ENCODE measurements at places on chromosomes 2 and 18.

- DNase-seq: no peak
Observed at GRCh38 chr18:9637036-9637767, 22.8 kb upstream of the PPP4R1 start.

GRCh38 chr2:229798446-229799155 lies 84.2 kb upstream of the DNER start:
- no peak for DNase-seq

- DNase-seq: no peak
Observed at GRCh38 chr2:10831400-10831985, 18.9 kb upstream of the PDIA6 start.

DNA sequence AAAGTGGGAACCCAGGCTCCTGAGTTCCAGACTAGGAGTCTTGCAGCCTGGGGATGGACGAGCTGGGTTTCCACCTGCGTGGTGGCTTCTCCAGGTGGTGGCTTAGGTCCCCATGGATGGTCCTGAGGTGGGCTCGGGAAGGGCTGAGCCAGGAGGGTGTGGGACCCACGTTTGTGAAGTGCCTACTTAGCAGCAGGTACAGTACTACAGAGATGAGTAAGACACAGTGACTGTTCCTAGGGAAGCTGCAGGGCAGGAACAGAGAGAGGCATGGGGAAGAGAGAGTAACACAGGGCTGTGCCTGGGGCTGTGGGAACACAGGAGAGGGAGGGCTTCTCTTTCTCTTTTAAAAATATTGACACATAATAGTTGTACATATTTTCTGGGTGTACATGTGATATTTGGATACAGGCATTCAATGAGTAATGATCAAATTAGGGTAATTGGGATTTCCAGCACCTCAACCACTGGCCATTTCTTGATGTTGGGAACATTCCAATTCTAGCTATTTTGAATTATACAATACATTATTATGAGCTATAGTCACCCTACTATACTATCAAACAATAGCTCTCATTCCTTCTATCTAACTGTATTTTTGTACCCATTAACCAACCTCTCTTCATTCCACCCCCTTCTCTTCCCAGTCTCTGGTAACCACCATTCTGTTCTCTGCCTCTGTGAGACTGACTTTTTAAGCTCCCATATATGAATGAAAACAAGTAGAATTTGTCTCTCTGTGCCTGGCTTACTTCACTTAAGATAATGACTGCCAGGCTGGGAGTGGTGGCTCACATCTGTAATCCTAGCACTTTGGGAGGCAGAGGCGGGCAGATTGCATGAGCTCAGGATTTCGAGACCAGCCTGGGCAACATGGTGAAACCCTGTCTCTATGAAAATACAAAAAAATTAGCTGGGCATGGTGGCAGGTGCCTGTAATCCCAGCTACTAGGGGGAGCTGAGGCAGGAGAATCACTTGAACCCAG lies 15.0 kb downstream of the TOGARAM2 start:
- DNase-seq: no peak

DNA sequence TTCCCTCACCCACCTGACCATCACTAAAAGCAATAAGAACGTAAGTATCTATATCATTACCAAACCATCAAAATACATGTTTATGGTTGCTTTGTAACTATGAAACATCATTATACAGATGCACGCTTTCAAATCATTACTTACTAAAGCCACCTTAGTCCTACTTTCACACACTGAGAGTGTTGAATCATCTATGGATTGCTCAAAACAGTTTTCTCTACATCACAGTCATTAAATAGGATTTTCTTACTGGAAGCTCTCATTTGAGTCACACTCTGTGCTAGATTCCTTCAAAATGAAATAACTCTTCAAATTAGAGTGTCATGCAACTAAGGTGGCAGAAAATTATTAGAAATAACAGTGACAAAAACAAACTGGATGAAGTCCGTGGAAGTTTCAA lies 878.4 kb downstream of the CPS1 start:
- no peak for DNase-seq

DNA sequence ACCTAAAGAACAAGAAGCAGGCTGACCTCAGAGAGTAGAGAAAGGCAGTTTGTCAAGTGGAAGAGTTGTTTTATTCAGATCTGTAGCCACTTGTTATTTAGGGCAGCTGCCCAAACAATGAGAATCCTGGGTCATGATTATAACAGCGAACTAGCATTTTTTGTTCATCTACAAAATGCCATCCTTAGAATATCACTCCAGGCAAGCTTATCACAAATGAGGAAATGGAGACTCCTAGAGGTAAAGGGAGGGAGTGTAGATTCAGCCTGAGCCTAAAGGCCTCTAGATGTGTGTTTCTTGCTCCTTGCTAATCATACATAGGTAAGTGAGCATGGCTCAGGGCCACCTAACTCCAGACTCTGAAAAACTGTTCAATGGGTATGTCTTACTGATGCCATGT lies 126.1 kb downstream of the HNMT start:
- DNase-seq: peak; percentile 2

DNA sequence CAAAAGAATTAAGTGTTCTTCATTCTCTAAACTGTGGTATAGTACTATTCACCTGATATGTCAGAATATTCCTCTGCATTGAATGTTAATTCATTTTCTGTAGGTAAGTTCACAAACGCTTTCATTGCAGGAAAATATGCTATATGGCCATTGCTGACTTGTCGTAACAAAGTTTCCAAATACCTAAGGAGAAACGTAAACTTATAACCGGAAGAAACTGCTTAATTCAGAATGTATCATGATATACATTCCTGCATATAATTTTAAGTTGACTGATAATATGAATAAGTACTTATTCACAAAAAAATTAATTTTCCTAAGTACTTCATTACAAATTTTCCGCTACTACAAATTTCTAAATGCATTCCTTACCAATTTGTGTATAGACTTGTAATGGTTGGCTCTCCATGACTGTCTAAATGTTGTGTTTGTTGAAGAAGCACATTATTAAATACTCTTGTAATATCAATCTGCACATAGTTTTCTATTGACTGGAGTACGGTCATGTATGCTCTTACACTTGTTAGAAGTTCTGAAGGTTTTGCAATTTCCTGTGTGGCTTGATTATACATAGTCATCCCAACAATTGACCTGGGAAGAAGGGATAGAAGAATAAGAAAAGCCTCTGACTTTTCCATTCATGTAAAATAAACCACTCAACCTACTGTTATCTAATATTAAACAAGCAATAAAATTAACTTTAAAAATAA lies 85.4 kb downstream of the NCKAP1 start:
- no peak for DNase-seq

DNA sequence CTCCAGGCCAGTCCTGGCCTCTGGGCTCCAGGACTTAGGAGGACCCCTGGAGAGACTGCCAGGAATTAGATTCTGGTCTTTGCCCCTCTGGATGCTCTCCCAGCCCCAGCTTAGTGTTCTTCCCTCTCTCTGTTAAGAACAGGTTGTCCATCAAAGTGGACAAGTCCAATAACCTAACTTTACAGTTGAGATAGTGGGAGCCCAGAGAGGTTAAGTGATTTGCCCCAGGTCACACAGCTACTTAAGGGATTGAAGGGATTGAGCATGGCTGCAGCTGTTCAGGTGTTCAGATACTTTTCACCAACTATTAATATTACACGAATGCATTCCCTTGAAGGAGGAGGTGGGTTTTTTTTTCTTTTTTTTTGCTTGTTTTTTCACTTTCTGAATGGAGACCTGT lies 57.6 kb downstream of the EDAR start:
- no peak for DNase-seq

DNA sequence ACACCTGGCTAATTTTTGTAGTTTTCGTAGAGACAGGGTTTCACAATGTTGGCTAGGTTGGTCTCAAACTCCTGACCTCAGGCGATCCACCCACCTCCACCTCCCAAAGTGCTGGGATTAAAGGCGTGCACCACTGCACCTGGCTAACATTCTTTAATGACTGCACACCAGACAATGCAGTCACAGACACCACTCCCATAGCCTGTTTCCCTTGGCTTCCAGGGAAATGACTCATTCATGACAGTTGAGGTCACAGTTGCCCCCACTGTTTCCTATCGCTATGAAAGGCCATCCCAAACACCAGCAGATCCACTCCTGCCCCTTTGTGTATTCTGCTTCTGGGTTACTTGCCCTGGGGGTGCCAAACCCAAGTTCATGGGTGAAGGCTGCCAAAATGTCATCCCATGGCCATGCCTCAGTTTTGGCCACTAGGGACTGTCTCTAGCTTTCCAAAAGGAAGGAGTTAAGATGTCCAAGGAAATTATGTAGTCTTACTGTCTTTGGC lies 8.7 kb downstream of the CHMP1B start:
- DNase-seq: no peak

DNA sequence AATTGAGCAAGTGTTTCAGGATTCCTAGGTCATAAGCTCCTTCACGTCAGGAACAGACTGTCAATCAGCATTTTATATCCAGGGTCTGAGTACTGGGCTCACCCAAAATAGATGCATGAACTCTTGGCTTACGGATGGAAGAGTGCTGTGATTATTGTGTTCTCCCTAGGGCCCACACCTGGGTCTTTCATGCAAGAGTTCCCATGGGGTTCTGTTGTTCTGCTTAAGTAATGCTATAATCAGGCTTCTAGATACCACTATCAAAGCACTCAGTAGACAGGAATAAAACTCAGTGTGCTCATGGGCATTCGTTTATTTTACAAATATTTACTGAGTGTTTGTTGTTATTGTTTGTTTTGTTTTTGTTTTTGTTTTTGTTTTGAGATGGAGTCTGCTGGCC lies 46.4 kb upstream of the PMAIP1 start:
- DNase-seq: no peak
